ENCODE measurements at places on chromosomes 5 and 9.

- DNase-seq = no peak
Measured at GRCh38 chr5:85479849-85480248, 1095.2 kb upstream of the EDIL3 start.

DNA sequence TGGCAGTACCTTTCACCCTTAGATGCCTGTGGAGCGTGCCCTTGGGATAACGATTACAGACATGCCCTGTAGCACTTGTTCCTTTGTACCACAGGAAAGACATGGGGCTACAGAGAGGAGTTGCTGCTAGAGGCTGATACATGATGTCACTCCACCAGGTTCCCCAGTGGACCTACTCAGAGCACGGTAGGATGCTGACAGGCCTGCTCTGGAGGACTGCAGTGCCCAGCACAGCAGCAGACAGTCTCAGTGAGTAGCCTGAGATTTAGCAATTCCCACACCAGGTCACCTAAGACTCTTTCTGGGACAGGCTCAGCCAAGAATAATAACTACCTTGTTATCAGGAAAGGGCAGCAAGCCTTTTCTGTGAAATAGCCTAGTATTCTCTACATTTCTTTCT, 28.8 kb downstream of the PDE4D start:
- DNase-seq = no peak

GRCh38 chr9:126614455-126615244, 922 bp downstream of the LMX1B start:
- DNase-seq = no peak

- DNase-seq = no peak
Measured at GRCh38 chr5:111548992-111549649, 36.8 kb upstream of the STARD4 start.

- DNase-seq = no peak
Measured at GRCh38 chr5:151740958-151741373, 17.5 kb downstream of the ATOX1 start.

DNA sequence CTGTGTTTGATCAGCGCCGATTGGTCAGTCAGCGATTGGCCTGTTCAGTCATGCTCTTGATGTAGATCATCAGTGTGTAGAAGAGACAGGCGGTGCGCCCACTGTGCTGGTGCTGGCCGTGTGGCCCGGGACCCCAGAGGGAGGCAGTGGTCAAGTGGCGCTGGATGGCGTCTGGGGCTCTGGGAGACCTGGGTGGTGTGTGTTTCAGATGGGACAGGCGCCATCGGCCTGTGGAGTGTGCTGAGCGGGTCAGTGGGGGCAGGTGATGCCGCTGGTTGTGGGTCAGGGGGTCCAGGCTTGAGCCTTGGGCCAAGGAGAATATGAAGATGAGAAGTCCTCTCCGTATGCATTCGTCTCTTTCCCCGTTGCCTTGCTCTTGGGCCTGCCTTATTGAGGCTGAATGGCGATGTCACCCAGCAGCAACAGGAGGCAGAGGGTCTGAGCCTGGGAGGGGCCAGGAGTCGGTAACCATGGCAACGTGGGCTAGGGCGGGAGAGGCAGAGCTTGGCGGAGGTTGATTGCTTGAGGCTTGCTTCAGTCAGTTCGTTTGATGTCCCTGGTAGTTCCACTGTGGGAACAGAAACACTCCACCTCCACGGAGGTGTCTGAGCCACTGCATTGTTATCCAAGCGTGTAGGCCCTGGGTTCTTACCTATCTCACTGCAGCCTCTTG, 117.8 kb upstream of the CACNA1B start:
- DNase-seq = no peak

DNA sequence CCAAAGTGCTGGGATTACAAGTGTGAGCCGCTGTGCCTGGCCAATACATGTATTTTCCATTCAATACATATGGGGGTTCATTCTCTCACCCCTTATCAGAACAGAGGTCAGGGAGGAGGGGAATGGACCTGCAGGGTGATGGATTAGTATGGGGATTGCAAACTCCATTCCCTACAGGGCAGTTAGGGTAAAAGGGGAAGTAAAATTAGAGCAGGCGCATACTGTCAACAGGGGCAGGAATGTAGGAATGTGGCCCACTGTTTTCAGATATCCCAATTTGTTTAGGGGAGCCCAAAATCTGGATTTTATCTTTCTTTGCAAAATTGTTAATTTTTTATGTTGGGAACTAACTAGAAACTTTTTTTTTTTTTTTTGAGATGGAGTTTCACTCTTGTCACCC, 46.4 kb upstream of the SLC44A1 start:
- DNase-seq = no peak

DNA sequence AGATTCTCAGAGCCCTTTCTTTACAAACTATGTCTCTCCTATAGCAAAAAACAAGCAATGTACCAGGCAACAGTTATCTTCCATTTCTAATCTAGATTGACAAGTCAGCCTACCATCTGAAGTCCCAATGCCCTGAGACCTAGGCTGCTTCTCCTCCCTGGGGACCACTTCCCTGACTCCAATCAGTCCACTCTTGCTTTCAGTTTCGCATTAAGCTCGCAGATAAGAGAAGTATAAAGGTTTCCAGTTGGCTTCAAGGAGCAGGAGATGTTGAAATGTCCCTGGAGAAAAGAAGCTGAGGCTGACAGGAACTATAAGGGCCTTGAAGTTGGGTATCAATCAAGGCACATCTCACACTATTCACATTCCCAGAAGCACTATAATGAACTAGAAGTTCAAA, 32.3 kb downstream of the ERP44 start:
- no peak for DNase-seq

DNA sequence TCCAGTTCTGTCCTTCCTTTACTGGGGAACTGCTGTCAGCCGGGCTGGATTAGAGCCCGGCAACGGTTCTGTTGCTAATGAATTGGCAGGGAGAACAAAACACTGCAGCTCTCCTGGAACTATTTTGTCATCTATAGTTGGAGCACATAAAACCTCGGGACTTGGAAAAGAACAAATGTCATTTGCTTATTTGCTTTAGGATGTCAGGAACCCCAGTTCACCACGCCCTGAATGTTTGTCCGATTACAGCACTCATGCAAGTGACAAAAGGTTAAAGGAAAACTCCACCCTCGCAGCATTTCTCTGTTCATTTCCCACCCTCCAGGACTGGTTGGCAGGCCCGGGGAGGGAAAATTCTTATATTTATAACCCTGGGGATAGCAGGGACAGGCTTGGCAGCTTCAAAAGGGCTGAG, 66.4 kb upstream of the PLPP1 start:
- no peak for DNase-seq
